LoVo (cell line): ENCODE measurements at places on chromosomes 3 and 15.
A peak's percentile ranks its signal among the peaks of the same experiment; 100 is the strongest.

- DNase-seq = no peak
These were observed 95.3 kb upstream of the SLC2A2 start for GRCh38 chr3:171121801-171122200.

GRCh38 chr3:40009991-40010390 is 200.6 kb downstream of the MYRIP start:
- DNase-seq = no peak

GRCh38 chr15:88256279-88257230 is at the start of gene NTRK3:
Gene NTRK3, minus strand, starts transcription at chr15:88256739. Its CDS starts 586 bp downstream, at chr15:88256153.
- DNase-seq = no peak

GRCh38 chr3:69811452-69812401 is 72.5 kb downstream of the MITF start:
- DNase-seq = no peak

DNA sequence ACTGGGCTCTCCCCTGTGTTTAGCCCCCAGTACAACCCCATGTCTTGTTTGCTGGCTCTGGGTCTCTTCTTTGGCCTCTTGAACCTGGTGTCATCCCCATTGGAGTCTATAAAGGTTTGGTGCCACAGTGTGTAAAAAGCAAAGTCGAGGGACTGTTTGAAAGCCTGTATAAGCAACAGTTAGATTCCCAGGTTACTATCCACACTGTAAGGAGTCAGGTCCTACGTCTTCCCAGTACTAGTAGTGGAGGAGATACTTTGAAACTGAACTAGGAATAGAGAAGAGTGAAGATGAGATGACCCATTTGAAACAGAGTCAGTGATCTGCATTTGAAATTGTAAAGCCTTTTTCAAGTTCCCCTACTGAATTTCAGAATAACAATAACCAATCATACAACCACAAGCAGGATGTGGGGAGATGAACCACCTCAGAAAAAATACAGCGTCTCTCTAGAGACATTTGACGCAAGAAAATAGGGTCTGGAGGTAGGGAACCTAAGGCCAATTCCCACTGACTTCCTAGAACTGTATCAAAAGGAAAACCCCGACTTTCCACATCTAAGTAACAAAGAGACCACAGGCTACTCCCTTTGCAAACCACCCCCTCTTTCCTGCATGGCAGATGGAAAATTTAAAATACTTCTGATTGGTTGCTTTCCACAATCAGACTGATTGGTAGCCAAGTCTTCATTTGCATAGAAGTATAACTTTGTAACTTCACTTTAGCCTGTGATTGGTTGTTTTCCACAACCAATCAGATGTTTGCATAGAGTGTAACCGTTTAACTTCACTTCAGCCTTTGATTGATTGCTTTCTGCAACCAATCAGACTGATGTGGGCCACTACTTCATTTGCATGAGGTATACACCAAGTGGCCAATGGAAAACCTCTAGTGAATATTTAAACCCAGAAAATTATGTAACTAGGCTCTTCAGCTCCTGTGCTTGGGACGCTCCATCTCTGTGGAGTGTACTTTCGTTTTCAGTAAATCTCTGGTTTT is 49.9 kb upstream of the NEDD4 start:
- DNase-seq = no peak

DNA sequence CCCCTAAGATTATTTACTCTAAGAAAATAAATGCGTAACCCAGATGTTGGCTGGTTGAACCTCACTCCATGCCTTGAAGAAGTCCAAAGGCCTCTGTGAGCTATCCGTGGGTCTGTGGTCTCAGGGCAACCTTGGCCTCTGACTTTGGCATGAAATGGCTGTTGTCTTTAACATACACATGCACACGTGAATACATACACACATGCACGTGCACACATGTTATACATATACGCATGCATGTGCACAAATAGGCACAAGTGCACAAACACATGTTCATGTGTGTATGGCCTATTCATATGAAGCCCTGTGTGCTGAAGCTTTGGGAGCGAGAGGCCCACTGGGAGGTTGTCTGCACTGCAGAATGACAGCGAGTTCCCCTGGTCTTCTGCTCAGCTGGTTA is 50.8 kb downstream of the KLF15 start:
- DNase-seq = no peak

DNA sequence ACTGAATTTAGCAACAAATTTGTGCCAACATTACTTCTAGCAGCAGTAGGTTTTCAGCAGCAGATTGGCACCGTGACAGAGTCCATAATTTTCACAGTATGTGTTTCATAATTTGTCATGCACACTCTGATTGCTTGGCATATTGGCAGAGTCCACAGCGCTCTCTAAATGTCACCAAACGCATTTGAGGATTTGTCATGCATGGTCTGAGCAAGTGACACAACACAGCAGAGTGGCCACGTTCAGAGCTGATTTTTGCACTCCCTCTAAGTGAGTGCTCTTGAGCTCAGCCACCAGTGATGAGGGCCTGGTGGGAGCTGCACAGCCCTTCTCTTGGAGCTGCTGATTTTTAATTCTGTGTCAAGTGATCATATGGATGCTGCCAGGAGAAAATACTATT is 1270.8 kb downstream of the ROBO1 start:
- DNase-seq = no peak

DNA sequence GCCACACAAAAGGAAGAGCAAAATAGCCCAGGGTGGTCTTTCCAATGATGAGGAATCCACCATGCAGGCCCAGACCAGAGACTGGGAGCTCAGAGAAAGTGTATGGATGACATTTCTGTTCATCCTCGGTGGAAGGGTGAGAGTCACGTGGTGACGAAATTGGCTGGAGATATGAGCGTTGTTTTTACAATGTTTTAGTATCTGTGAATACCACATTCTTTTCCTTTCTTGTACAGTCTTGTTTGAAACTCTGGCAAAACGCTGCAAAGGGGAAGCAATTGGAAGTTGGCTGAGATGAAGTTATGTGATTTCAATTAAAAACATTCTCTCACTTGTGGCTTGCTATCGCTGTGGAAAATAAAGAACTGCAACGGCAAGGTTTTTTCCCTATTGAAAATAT is 137.5 kb downstream of the MAGI1 start:
- DNase-seq = no peak

- no peak for DNase-seq
These were observed 15.7 kb downstream of the CHST13 start for GRCh38 chr3:126539558-126540250.

- no peak for DNase-seq
These were observed 4.0 kb downstream of the GLYCTK start for GRCh38 chr3:52291508-52292181.

DNA sequence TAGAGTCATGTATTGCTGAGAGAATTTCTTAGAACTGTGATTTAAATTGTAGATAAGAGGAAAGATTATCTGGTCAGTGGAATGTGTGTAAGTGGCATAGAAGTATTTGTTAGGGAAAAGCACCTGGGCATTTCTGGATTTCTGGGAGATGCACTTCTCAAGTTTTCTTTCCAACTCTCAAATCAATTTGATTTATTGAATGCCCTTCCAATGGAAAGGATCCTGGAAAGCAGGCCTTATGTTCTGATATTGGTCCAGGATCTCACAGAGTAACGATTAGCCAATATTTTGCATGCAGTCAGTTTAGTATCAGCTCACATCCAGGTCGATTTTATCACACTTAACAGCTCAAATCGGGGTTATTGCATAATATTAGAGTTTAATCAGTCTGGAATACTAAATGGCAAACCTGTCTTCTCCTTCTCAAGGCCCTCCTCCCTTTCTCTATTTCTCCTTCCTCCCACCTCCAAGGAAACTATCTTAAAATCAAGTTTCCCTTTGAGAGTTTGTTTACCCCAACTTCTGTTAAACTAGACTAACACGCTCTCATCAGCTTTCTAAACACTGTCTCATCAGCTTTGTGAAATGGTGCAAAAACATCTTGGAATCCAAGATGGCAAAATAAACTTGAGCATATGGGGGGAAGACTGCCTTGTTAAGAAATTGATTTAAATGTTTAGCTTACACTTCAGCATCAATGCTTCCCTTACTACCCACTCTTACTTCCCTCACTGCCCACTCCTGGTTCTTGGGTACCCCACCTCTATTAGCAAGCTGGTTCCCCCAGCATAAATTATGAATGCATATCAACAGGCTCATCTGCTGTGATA is 9.5 kb downstream of the SOX2 start:
- DNase-seq = no peak

DNA sequence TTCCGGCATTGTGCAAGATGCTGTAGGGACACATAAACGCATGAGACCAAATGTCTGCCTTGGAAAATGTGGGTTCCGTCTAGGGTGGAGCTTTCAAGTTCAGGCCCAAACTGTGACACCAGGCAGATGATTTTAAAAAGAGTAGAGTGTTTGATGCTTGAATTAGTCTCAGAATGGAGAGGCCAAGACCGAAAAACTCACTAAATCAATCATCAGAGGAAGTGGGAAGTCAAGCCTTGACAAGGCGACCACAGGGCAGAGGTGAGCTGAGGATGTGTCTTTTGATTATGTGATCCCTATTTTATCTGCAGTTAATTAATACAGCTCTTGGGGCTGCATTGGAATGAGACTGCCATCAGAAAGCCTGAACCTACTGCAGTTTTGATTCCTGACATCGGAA is 275.4 kb downstream of the ABHD5 start:
- no peak for DNase-seq

- peak; percentile 43 for DNase-seq
These were observed 22.1 kb downstream of the ACKR2 start for GRCh38 chr3:42831321-42831713.

DNA sequence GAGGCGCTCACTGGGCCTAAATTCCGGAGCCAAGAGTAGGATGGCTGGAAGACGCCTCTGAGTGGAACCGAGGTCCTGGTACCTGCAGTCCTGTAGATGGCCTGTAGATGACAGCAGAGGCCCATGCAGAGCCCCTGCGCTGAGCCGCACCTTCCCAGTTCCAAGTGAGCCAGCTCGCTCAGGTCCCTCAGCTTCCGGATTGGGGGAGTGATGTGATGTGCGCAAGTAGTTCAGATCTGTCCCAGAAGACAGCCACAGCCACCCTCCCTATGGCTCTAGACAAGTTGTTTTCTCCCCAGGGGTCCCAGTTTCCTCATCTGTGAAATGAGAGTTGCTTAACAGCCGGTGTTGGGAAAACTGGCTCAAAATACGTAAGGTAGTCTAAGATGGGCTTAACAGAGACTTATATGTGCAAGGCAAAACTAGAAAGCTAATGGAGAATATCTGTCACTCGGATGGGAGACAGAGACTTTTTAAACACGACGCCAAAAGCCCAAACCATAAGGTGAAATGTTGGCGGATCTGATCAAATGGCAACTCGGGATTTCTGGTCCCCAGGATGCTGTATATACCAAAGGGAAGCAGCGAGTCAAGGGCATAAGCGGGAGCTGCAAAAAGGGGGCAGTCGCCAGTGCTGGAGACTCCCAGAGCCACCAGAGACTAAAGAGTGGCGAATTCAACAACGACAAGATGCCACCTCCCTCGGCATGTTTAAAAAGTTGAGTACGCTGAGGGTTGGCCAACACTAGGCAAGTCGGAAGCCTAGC is 765 bp upstream of the MAPKAPK3 start:
- peak; percentile 90 for DNase-seq

GRCh38 chr3:179482857-179483256 is 31.6 kb upstream of the GNB4 start:
- DNase-seq = no peak

DNA sequence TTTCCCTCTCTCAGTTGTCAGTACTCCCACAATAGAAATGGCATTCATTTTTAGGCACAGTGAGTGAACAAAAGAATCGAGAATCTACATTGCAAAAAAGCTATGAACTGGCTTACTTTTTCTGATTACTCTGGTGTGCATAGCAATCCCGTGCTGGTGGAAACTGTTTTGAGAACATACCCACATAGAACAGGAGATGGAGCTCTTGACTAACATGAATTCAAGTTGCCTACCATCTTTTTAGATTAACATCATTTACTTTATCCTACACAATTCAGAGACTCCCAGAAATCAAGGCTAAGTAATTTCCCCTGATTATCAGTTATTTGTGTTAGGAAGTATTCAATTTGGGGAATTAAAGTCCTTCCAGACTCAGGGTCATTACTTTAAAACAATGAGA is 326.6 kb downstream of the ARPP21 start:
- DNase-seq = peak; percentile 29

- no peak for DNase-seq
These were observed 112.0 kb downstream of the AKAP13 start for GRCh38 chr15:85492406-85492805.

DNA sequence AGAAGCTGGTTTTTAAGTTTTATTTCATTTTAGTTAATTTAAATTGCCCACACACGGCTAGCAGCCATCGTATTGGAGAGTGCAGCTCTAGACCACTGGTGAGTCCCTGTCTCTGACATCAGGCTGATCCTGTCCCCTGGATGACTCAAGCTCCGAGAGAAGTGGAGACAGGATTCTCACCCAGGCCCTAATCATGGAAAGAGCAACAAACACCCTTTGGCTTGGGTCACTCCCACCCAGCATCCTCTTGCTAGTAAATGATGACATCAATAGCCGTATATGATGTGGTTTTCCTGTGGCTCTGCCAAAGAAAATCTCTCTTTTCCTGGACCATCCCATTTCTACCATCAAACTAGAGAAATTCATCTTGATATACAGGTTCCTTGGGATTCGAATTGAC is 182.2 kb downstream of the NTRK3 start:
- DNase-seq = no peak

DNA sequence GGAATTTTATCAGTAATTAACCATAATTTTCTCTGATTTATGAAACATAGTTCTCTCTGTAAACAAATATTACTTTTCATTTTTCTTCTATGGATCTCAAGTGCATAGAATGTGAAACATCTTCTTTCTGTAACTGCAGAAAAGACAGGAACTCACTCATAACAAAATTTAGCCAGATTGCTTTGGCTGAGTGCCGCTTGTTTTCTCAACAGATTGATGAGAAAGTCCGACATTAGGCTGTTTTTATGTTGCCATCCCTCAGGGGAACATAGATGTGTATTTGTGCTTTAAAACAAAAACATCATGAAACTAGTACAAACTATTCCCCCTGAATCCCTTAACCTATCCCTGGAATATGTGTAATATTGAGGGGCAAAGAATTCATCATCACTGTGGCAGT is 154.2 kb downstream of the B3GALNT1 start:
- DNase-seq = no peak

DNA sequence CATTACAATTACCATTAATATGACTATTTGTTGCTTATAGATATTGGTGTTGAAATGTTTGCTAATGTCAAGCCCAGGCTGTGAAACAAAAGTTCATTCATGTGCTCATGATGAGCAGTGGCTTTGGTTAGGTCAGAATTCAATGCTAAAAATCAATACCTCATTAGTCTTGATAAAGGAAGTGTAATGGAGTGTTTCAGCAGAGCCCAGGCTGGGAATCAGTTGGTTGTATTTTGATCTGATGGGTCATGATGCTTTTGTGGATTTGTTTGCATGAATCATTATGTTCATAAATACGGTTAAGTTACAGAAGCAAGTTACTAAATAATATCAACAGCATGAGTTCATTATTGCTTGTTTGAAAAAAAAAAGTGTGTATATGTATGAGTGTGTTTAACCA is 13.6 kb upstream of the ZNF774 start:
- no peak for DNase-seq

- DNase-seq = no peak
These were observed 666.5 kb downstream of the SQOR start for GRCh38 chr15:46301291-46301690.

DNA sequence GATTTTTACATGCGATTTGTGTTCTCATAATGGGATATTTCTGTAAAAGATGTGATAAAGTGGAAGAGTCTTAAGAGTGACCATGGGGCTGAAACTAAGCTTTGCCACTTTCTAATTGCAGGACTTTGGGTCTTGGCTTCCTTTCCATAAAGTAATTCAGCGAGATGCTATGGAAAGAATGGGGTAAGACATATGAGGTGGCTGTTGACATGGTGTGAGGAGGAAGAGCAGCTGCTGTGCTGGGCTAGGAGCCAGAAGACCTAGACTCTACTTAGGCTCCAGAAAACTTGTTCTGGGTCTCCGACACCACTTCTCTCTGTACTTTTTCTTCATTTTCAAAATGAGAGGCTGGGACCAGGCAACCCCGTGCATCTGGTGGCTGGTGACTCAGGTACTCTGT is 654.5 kb upstream of the CFAP20DC start:
- DNase-seq = no peak
